ENCODE measurements at places on chromosomes 1 and 21.
A peak's percentile ranks its signal among the peaks of the same experiment; 100 is the strongest.

GRCh38 chr1:239930686-239931262 lies 160.9 kb upstream of the FMN2 start:
- no peak overlapping the region for H3K4me3 ChIP-seq
- H3K4me1 ChIP-seq = no peaks in the 10 kb centered on the region
- no peak for DNase-seq
- no peaks in the 10 kb centered on the region for H3K36me3 ChIP-seq
- H3K27me3 ChIP-seq = no peaks in the 10 kb centered on the region
- H3K27ac ChIP-seq = no peak overlapping the region

GRCh38 chr1:39395357-39395831 lies 96.0 kb upstream of the BMP8A start:
- no peaks in the 10 kb centered on the region for H3K36me3 ChIP-seq
- H3K4me1 ChIP-seq = peaks cover 32% of the 10 kb centered on the region
- H3K27ac ChIP-seq = peak overlapping the region; percentile 53
- DNase-seq = no peak

GRCh38 chr21:41399246-41399800 lies 26.7 kb upstream of the MX1 start:
- H3K4me3 ChIP-seq = no peak overlapping the region
- H3K36me3 ChIP-seq = no peaks in the 10 kb centered on the region
- no peak overlapping the region for H3K27ac ChIP-seq
- DNase-seq = no peak

GRCh38 chr1:211259638-211260126 lies 516 bp downstream of the RCOR3 start:
- no peak for DNase-seq
- H3K27me3 ChIP-seq = no peaks in the 10 kb centered on the region
- H3K27ac ChIP-seq = peak overlapping the region; percentile 89
- H3K4me3 ChIP-seq = peak overlapping the region; percentile 79
- H3K36me3 ChIP-seq = no peaks in the 10 kb centered on the region
- peaks cover 8% of the 10 kb centered on the region for H3K4me1 ChIP-seq

GRCh38 chr1:30974536-30974935 lies 66.0 kb upstream of the SDC3 start:
- no peak overlapping the region for H3K27ac ChIP-seq
- no peak overlapping the region for H3K4me3 ChIP-seq
- H3K36me3 ChIP-seq = no peaks in the 10 kb centered on the region
- no peak for DNase-seq
- no peaks in the 10 kb centered on the region for H3K4me1 ChIP-seq

DNA sequence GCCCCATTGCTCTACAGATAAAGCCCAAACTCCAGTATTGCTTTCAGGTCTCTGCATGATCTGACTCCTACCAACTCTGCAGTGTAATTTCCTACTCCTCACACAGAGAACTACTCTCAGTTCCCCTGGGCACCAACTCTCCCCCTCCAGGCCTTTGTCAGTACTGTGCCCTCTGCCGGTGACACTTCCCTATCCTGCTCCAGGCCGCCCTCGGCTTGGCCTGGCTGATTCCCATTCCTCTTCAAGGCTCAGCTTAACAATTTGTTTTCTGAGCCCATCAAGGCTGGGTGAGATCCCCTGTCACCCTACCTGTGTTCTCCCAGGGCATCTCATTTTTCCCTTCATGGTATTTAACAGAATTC lies 2.6 kb downstream of the SLAMF8 start:
- no peak overlapping the region for H3K4me3 ChIP-seq
- H3K36me3 ChIP-seq = no peaks in the 10 kb centered on the region
- H3K4me1 ChIP-seq = peaks cover 5% of the 10 kb centered on the region
- no peaks in the 10 kb centered on the region for H3K27me3 ChIP-seq
- peak; percentile 30 for DNase-seq
- H3K27ac ChIP-seq = no peak overlapping the region

DNA sequence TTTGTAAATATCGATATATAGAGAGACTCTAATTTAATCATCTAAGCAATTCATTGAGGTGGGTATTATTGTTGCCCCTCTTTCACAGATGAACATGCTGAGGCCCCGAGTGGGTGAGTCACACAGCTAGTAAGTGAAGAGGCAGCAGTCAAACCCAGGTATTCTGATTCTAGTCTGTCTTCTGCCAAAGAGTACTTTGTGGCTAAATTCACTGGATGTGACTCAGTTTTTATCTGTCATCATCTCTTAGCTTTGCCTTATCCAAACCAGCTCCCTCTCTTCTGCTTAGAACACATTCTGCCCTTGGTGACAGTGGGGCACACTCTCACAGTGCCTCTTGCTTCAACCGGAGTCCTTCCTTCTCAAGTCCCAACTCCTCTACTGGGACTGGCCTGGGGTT lies 11.5 kb downstream of the FCRL5 start:
- H3K27ac ChIP-seq = no peak overlapping the region
- DNase-seq = no peak
- H3K36me3 ChIP-seq = no peaks in the 10 kb centered on the region
- no peak overlapping the region for H3K4me3 ChIP-seq
- H3K27me3 ChIP-seq = no peaks in the 10 kb centered on the region
- no peaks in the 10 kb centered on the region for H3K4me1 ChIP-seq

- H3K27ac ChIP-seq = no peak overlapping the region
- H3K36me3 ChIP-seq = no peaks in the 10 kb centered on the region
- H3K27me3 ChIP-seq = no peaks in the 10 kb centered on the region
- H3K4me1 ChIP-seq = no peaks in the 10 kb centered on the region
Measured at GRCh38 chr1:5254131-5254725, 599.8 kb downstream of the AJAP1 start.

DNA sequence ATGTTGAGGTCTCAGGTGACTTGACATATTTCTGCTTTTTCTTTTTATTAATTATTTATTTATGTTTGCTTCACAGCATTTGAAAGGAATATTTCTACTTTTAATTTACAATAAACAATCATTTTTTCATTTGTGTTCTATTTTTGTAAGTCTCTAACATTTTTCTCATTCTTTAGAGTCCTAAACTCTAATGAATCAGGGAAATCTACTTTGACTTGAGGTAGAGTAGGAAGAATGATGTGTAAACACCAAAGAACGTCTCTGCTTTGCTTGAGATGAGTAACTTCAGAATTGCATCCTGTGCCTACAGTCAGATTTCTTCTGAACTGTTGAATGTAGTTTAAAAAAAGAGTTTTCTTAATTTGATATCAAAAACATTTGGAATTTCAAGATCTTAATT lies 65.2 kb downstream of the CNST start:
- no peak for DNase-seq
- H3K27me3 ChIP-seq = no peaks in the 10 kb centered on the region
- H3K36me3 ChIP-seq = no peaks in the 10 kb centered on the region
- H3K27ac ChIP-seq = no peak overlapping the region

GRCh38 chr1:199725002-199725565 lies 302.4 kb upstream of the NR5A2 start:
- H3K27ac ChIP-seq = no peak overlapping the region
- H3K4me3 ChIP-seq = no peak overlapping the region
- H3K36me3 ChIP-seq = no peaks in the 10 kb centered on the region
- no peaks in the 10 kb centered on the region for H3K27me3 ChIP-seq
- no peak for DNase-seq
- H3K4me1 ChIP-seq = peaks cover 6% of the 10 kb centered on the region

- H3K4me3 ChIP-seq = peak overlapping the region; percentile 95
- H3K27me3 ChIP-seq = no peaks in the 10 kb centered on the region
- peaks cover 35% of the 10 kb centered on the region for H3K4me1 ChIP-seq
- H3K27ac ChIP-seq = peak overlapping the region; percentile 86
- H3K36me3 ChIP-seq = no peaks in the 10 kb centered on the region
Measured at GRCh38 chr1:15618077-15618654, 908 bp downstream of the DDI2 start.

DNA sequence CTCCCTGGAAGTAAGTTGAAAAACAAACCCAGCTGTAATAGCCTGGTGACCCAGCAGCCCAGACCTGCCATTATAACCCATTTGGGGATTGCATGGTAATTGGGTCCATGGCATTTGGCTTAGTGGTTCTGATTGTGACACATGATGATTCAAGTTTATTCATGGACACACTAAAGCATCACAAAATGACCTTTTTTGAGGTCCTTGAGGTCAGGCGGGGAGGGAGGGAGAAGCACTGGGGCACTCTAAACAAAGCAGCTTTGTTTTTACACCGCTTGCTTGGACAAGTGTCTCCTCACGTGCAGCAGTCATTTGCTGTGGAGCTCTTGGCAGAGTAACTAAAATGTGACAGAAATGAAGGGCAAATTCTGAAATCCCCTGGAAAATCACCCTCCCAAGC lies 241.0 kb upstream of the SGIP1 start:
- H3K4me3 ChIP-seq = no peak overlapping the region
- H3K4me1 ChIP-seq = no peaks in the 10 kb centered on the region
- no peak for DNase-seq
- no peaks in the 10 kb centered on the region for H3K36me3 ChIP-seq
- H3K27me3 ChIP-seq = no peaks in the 10 kb centered on the region

DNA sequence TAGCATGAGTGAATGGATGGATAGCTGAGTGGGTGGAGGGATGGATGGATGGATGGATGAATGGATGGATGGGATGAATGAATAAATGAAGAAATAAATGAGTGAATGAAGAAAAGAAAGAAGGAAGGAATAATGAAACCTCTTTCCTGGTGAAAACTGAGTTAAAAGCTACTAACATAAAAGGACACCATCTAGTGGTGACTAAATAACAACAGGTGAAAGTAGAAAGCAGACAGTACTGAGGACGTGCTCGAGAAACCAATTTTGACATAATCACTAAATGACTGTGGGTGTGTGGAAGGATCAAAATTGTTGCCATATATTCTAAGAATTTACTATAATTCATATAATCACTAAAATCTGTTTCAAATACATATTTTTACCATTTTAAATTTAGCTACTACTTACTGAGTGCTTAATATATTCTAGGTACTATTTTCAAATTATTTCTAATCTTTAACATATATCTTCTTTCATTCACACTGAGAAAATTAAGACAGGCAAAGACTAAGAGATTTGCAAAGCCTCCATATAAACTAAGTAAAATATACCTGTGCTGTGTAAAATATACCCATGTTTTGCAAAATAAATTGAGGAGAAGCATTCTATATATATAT lies 522.9 kb downstream of the LRRIQ3 start:
- no peaks in the 10 kb centered on the region for H3K27me3 ChIP-seq
- no peaks in the 10 kb centered on the region for H3K36me3 ChIP-seq
- H3K4me1 ChIP-seq = no peaks in the 10 kb centered on the region
- H3K27ac ChIP-seq = no peak overlapping the region
- no peak for DNase-seq
- no peak overlapping the region for H3K4me3 ChIP-seq

DNA sequence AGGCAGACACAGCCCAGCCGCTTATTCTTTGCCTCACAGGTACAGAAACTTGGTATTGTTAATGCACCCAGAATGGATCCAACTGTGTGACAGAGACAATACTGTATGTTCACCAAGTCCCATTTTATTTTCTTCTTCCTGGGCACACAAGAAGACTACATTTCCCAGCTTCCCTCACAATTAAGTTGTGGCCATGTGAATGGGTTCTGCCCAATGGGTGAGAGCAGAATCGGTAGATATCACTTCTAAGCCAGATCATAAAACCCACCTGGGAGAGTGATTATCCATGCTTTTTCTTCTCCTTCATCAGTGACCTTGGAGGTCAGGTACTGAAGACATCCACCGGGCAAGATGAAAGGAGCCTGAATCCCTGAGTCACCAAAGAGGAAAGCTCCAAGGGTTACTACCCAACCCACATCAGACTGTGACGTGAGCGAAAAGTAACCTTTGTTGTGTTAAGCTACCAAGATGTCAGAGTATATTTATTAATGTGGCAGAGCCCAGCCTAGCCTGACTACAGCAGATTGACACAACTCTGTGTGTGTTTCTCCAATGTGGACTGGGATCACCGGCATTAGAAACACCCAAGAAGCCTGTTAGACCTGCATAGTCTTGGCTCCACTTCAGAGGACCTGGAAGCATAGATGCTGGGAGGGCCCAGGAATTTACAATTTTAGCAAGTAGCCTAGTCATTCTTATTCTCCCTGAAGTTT lies 79.1 kb upstream of the GRIK3 start:
- H3K27me3 ChIP-seq = no peaks in the 10 kb centered on the region
- DNase-seq = no peak
- no peak overlapping the region for H3K4me3 ChIP-seq
- H3K27ac ChIP-seq = no peak overlapping the region
- H3K36me3 ChIP-seq = no peaks in the 10 kb centered on the region
- H3K4me1 ChIP-seq = no peaks in the 10 kb centered on the region

DNA sequence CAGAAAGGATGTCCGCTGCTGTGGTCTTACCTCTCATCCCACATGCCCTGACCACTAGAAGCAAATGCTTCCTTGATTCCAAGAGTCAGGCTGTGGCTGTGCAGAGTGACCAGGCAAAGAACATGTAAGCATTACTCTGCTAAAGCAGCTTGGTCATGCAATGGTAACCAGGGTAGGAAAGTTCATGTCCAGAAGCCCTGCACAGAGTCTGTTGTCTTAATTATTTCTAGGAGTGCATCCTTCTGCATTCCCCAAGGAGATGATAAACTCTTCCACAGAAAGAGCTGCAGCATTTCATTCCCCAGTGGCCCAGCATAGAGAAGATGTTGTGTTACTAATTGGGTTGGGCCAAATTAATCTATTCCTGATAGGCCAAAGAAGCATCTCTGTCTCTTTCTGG lies 10.1 kb upstream of the UTP25 start:
- DNase-seq = no peak
- no peak overlapping the region for H3K4me3 ChIP-seq
- no peak overlapping the region for H3K27ac ChIP-seq
- no peaks in the 10 kb centered on the region for H3K36me3 ChIP-seq
- no peaks in the 10 kb centered on the region for H3K27me3 ChIP-seq

DNA sequence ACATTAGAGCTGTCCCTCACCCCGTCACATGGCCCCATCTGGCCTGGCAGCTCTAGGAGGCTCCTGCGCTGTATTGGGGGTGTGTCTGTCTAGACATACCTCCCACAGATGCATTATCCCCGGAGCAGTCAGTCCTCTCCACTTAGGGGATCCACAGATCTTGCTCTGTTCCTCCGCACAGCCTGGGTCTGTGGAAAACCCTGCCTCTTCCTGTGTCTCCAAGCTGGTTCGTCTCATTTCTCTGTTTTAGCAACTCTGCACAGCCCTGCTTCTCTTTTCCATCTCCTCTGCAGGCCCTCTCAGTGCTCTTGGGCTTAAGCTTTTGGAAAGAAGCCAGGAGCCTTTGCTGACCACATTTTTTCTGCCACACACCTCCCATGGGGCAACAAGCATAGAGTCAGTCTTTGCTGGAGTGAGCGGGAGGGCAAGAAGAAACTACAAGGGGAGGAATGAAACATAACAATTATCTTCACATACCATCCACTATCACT lies 241.5 kb downstream of the FOXD2 start:
- H3K27ac ChIP-seq = no peak overlapping the region
- H3K4me3 ChIP-seq = no peak overlapping the region
- no peaks in the 10 kb centered on the region for H3K36me3 ChIP-seq
- peaks cover under 1% of the 10 kb centered on the region for H3K4me1 ChIP-seq
- DNase-seq = no peak

GRCh38 chr1:226675715-226676357 lies 63.2 kb downstream of the ITPKB start:
- no peak overlapping the region for H3K4me3 ChIP-seq
- DNase-seq = no peak
- no peaks in the 10 kb centered on the region for H3K36me3 ChIP-seq
- H3K4me1 ChIP-seq = peaks cover 36% of the 10 kb centered on the region

GRCh38 chr1:171251042-171251951 lies 3.0 kb downstream of the FMO1 start:
- peak overlapping the region; percentile 83 for H3K4me3 ChIP-seq
- no peaks in the 10 kb centered on the region for H3K27me3 ChIP-seq
- DNase-seq = peak; percentile 46
- peak overlapping the region; percentile 85 for H3K27ac ChIP-seq

Measured in Caco-2 (cell line).